ENCODE measurements at places on chromosomes 3 and 15.

- no peak for DNase-seq
Observed at GRCh38 chr3:184260724-184261269, 556 bp downstream of the CAMK2N2 start.

DNA sequence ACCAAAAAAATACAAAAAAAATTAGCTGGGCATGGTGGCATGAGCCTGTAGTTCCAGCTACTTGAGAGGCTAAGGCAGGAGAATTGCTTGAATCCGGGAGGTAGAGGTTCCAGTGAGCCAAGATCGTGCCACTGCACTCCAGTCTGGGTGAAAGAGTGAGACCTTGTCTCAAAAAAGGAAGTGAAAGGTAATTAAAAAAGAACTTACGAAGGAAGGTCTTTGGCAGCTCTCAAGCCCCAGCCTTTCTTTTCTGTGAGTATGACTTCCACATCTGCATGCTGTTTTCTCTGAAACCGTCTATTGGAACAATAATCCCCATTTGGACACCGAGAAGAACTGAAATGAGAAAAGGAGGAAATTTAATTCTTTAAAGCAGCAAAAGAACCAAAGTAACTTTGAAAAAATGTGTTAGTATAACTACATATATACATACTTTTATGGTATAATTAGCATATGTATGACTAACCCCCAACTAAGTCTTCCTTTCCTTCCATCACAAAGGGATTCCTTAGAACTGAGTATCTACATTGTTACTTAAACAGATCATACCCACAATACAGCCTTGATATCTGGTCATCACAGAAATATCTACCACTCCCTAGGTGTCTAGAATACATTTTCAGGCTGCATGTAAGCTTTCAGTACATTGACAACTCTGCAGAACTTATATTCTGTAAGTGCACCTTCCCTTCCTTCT is 50.1 kb downstream of the SETD2 start:
- DNase-seq, result no peak

DNA sequence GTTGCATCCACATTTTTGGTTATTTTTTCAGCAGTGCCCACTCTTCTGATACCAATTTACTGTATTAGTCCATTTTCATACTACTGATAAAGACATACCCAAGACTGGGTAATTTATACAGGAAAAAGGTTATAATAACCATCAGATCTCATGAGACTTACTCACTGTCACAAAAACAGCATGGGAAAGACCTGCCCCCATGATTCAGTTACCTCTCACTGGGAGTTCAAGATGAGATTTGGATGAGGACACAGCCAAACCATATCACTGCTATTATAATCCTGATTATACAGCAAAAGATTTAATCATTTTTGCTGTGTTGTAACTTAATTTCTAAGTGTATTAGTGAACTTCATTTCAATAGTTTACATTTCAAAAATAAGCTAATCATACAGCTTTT is 6.6 kb downstream of the ZBED2 start:
- DNase-seq, result no peak

- DNase-seq, result no peak
Observed at GRCh38 chr3:67522081-67522480, 132.3 kb downstream of the SUCLG2 start.

GRCh38 chr3:126454025-126454424 is 21.7 kb downstream of the ZXDC start:
- no peak for DNase-seq

DNA sequence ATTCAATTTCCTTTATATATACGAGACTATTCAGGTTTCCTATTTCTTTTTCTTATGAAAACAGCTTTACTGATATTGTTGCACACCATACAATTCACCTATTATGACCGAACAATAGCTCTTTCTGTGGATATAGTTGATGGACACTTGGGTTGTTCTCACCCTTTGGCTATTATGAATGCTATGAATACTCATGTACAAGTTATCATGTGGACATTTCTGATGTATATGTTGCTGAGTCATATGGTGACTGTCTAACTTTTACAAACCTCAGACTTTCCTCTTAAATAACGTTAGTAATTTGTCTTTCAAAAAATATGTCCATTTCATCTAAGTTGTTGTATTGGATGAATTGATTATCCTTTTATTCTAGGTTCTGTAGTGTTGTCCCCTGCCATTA is 15.7 kb upstream of the USF3 start:
- no peak for DNase-seq

DNA sequence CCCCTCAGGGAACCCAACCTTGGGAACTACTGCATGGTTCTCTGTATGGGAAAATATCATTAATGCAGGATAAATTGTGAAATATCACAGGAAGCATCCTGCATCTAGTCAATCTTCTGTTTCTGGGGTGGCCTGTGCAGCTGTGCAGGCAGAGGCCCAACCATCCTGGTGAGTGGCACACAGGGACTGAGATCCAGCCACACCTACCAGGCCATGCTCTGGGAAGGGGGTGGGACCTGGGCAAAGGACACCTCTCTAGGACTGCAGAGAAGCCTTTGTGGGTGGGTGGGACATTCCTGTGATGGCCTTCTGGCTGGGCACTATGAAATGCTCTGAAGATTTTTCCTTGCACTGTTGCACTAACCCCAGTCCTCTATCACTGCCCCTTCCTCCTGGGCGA is 26.8 kb downstream of the CCRL2 start:
- no peak for DNase-seq

DNA sequence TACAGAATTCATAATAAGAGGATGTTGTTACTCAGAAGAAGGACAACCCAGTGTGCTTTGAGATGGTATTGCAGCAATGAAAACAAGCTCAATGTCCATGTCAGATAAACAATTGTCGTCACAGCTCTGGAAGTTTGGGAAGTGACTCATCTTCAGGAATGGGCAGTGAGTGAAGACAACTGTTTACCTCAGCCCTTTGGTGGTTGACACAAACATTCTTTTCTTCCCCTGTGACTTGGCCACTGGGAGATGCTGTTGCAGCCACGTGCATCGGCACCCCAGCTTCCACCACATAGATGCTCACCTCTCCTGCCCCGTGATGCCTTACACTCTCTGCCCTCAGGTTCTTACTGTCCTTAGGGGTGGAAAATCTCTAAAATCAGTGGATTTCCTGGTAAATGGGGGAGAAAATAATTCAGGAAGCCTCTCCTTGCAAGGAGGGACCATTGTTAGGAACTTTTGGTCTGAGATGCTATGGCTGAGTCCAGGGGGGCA is 114.1 kb upstream of the GALNT15 start:
- DNase-seq, result no peak

GRCh38 chr3:43759938-43760337 is 69.2 kb downstream of the ABHD5 start:
- no peak for DNase-seq

DNA sequence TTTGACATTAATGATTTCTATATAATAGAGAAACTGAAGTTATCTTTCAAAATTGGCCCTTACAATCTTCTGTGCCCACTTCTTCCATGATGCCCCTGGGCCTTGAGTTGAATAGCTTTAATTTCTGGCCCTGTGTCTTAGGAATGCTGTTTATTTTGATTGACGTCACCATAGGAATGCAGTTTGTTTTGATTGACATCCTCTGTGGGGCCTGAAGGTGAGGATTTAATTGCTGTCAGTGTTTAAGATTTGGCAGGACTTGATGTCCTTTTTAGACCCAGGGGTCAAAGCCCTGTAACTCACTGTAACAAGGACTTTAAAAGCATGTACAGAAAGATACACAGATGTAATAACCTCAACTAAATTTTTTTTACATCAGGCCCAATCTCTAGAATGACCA is 83.3 kb downstream of the GLDN start:
- no peak for DNase-seq

- DNase-seq, result no peak
Observed at GRCh38 chr3:168425936-168426595, 330.3 kb upstream of the GOLIM4 start.

DNA sequence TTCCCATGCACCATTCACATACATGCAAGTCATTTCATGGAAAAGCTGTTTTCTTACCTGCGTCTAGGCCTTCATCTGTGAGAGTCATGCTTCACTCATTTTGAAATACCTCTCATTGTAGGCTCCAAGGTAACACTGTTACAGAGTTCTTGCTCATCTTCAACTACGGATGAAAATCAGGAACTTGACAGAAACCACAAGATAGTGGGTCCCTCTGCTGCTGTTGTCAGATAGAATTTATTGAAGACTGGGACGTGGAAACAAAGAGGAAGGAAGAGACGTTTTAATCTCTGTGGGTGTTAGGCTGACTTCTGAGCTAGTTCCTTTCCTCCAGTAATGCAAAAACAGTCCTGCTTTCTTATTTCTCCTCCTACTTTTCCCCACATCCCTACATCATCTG is at the start of gene P2RY14:
TSS of gene P2RY14 (minus strand) at position 313 of the 400 bp plus-strand sequence. CDS start 64,226 bp downstream, outside the sequence.
- DNase-seq, result peak; percentile 38

- DNase-seq, result no peak
Observed at GRCh38 chr15:49464522-49464921, 41.5 kb downstream of the FGF7 start.

- no peak for DNase-seq
Observed at GRCh38 chr15:72920551-72920950, 131.7 kb upstream of the NEO1 start.

DNA sequence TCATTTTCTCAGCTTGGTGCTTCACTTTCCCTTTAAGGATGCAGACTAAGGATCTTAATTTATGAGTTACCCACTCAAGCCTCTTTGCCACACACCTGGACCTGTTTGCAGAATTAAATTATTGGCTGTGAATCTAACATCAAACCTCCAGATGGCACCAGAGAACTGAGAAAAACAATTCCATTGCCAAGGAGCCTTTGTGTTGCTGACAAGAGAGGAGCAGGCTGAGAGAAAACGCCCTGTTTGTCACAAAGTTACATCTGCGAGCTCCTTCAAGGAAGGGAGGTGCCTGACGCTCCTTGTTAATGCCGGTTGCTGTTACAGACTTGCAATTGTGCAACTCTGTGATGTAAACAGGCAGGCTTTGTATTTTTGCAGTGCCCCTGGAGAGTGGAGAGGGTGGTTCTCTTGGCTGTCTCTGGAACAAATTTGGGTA is 36.3 kb upstream of the TMC3 start:
- peak; percentile 62 for DNase-seq

- DNase-seq, result no peak
Observed at GRCh38 chr3:81437683-81438082, 323.8 kb downstream of the GBE1 start.

DNA sequence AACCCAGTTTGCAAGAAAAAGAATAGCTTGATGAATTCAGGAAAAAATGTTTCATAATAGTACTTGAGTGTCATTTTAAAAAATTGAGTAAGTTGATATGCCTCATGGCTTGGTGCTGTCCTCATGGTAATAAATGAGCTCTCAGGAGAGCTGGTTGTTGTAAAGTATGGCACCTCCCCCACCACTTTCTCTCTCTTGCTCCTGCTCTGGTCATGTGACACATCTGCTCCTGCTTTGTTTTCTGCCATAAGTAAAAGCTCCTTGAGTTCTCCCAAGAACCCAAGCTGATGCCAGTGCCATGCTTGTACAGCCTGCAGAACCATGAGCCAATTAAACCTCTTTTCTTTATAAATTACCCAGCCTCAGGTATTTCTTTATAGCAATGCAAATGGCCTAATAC is 108.8 kb upstream of the CRBN start:
- DNase-seq, result no peak

All from CD4-positive, alpha-beta T cell treated with Interferon alpha-2 for 1 hour (primary cell).